ENCODE measurements at places on chromosomes 3 and 15. TPM values are rescaled to one million over a fixed set of nuclear protein-coding genes. Genes with fewer than 3 reads are reported as not detected.

- DNase-seq: no peak
These were observed 16.2 kb downstream of the STX19 start for GRCh38 chr3:94012185-94012584.

DNA sequence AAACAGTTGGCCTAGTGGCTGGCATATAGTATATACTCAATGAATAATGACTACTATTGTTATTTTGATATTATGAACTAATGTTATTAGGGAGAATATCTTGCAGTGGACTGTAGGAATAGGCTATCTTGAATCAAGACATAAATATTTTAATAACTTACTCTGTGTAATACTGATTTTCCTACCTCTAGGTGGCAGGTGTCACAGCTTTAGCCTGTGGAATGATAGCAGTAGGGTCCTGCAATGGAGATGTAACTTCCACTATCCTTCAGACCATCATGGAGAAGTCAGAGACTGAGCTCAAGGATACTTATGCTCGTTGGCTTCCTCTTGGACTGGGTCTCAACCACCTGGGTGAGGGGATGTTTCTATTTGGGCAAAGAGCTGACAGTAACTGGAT is 6.5 kb downstream of the PSMD2 start:
- no peak for DNase-seq

DNA sequence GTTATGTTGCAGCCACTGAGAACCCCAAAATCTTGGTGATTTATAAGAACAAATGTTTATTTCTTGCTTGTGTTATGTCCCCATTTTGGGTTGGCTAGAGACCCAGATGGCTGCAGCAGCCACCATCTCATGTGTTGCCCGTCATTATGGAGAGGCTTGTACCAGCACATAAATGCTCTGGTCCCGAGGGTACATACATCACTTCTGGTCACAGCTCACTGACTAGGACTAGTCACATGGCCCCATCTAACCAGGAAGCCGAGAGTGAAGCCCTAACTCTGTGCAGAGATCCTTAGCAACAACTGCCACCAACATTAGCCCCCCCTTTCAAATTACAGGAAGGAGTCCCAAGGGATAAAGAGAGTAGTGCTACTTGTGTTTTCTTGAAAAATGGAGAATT is 25.5 kb upstream of the HACD2 start:
- DNase-seq: no peak

GRCh38 chr3:36756269-36756668 is 8.1 kb downstream of the DCLK3 start:
- no peak for DNase-seq

GRCh38 chr15:80173022-80173759 is 20.4 kb downstream of the FAH start:
- peak; percentile 77 for DNase-seq

Gene RTP3
- total RNA-seq: not detected

Gene BCHE
- 3.1 TPM for total RNA-seq

Data from endothelial cell (in vitro differentiated cells).